ENCODE measurements at places on chromosomes 6 and 20.
A peak's percentile ranks its signal among the peaks of the same experiment; 100 is the strongest.

DNA sequence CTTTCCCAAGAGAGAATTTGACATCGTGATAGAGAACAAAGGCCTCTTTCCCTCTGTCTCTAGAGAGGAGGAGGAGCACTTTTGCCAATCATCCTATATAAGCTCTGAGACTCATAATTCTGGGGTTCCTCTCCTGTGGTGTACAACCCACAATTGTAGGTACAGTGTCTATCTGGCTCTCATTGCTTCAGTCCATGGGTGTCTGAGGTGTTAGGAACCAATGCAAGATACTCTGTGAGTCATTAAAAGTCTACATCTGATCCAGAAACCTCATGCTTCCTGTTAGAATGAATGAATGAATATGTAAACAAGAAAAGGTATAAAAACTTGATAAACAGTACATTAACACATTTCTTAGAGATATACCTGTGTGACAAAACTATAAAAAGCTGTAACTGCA, 356.7 kb downstream of the QKI start:
- DNase-seq: no peak

GRCh38 chr20:40323361-40323794, 365.7 kb downstream of the MAFB start:
- no peak for DNase-seq

- peak; percentile 93 for DNase-seq
Observed at GRCh38 chr20:22717466-22717865, 133.1 kb upstream of the FOXA2 start.

DNA sequence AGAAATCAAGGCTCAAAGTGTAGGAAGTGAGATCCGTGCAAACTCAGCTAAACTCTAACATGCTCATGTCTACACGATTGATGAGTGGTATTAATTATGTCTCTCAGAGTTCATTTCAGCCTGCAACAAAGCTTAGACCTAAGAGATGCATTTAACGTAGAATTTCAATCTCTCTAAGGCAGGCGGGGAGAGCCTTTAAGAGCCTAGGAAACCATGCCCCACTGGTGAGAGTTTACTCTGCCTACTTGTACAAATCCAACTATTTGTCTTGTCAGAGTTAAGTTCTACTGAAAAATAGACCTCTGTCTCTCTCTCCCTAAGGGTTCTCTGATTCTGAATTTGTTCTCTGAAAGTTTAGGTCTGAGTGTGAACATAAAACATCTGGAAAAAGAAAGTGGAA, 100.9 kb downstream of the SPTLC3 start:
- DNase-seq: no peak

DNA sequence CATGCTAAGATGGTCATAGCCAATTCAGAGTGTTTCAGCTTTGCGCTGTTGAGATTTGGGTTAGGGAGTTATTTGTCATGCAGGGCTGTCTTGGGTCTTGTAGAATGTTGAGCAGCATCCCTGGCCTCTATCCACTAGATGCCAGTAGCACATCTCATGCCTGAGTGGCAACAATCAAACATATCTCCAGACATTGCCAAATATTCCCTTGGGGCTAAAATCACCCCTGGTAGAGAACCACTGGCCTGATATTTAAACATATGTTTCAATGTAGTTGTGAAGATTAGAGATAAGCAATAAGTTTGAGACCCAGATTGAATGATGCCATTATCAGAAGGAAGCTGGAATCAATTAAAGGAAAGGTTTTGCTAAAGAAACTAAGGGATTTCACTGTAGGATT, 463.3 kb downstream of the DOK5 start:
- no peak for DNase-seq

- peak; percentile 33 for DNase-seq
Observed at GRCh38 chr20:58891086-58891717, 38.7 kb downstream of the GNAS start.

DNA sequence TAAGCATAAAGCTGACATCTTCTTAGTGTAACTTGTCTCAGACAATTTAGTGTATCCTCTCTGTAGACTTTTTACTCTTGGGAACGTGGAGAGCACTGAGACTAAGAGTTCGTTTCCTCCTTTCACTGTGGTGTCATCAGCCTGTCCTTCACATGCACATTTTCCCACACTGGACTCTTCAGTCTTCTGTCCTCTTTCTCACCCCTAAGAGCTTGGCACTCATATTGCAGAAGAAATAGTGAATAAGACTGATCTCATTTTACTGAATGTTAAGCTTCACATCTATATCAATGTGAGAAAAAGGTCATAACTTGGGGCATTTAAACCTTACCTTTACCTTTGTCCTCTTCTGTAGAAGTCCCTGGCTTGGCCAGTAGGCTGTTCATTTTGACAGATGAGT, 25.6 kb downstream of the FUCA2 start:
- DNase-seq: no peak

- no peak for DNase-seq
Observed at GRCh38 chr6:5706124-5707033, 300.3 kb downstream of the NRN1 start.

DNA sequence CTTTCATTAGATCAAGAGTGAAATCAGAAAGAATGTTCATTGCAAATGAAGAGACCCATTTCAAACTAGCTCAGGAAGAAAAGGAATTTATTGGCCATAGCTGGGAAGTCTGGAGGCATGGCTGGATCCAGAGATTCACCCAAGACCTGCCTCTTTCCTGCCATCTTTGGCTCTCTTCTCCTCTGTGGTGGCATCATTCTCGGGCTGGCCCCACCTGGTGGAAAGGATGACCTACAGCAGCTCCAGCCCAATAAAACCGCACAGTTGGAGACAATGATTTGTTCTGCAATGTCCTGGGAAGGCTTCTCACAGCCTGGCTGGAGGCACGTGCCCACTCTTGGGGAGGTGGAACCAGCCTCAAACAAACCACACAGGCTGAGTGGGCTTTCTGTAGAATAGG, 18.1 kb upstream of the FERMT1 start:
- DNase-seq: no peak

DNA sequence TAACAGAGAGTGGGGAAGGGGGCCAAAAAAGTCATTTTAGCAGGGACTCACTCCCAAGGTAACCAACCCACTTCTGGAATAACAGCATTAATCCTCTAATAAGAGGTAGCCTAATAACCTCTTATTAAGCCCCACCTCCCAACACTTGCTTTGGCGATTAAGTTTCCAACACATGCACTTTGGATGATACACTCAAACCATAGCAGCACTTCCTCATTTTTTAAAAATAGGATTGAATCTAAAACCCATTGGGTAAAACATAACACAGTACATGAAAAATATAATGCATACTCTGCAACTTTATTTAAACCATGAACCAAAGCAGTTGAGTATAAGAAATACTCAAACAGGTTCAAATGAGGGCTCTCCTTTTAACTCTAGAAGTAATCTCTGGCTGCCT, 318.3 kb downstream of the HACE1 start:
- no peak for DNase-seq

- DNase-seq: no peak
Observed at GRCh38 chr6:88662163-88662580, 301.2 kb downstream of the RNGTT start.

GRCh38 chr6:44342489-44342888, at the start of gene SPATS1:
TSS of gene SPATS1 (plus strand) at chr6:44342650. CDS start at chr6:44343096, 446 bp downstream.
- no peak for DNase-seq

DNA sequence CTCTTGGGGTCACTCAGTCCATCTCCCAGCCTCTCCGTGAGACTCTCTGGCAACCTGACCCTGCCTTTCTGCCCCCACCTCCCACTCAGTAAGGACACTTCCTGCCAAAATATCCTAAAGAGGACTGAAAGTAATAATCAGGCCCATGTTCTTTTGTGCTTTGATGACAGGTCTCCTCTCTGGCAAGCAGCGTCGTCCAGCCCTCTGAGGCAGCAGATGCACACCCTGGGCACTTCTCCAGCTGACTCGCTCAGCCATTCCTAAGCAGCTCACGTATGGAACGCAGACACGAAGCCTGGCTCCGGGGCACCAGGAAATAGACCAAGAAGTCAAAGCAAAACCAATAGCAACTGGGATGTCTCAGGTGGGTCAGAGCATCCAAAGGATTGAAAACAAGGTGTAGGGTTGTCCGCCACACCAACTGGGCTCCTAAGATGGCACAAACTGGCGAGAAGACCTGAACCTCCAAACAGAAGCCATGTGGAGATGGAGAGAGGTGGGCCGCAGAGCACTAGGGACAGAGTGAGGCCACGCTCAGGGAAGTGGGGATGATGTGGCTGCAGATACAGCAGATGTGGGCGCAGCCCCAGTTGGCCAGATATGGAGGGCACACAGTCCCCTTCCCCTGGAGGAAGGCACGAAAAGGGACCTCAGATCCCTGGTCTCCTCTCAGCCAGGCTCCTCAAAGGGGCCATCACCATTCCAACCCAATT, 99.3 kb downstream of the PRND start:
- DNase-seq: peak; percentile 24

DNA sequence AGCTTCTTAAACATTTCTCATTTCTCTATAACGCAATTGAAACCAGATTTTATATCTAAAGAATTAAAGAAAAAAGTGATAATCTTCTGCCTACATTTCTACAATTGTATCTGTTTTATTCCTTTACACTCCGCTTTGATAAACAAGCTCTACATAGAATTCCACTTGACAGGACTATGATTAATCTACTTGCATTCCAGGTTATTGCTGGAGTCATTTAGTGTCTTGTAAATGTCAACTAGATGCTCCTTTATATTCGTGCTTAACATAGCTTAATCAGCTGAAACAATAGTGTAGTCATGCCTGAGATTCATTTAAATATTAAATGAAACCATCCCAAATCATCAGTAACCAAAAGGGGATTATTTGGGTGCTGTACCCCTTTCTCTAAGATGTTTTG, 284.0 kb downstream of the TRDN start:
- no peak for DNase-seq

DNA sequence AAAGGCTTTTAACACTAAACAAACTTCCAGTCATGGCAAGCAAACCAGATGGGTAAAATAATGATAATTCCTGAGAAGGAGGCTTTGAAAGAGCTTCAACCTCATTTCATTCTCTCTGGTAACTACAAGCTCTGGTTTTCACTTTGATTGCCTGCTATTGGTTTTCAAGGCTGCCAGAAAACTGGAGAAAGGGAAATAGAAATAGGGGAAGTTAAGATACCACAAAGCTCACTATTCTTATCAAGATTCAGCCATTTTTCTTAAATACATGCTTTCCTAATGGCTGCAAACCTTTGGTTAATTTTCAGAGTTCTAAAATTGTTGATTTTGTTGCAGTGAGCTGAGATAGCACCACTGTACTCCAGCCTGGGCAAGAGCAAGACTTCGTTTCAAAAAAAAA, 42.5 kb upstream of the NELFCD start:
- no peak for DNase-seq
